Stimulated activated CD8-positive, alpha-beta memory T cell treated with anti-CD3 and anti-CD28 coated beads, Interleukin-15, amount 100 ng/mL, for 4 hours (primary cell): ENCODE measurements at places on chromosomes 3 and 15.

DNA sequence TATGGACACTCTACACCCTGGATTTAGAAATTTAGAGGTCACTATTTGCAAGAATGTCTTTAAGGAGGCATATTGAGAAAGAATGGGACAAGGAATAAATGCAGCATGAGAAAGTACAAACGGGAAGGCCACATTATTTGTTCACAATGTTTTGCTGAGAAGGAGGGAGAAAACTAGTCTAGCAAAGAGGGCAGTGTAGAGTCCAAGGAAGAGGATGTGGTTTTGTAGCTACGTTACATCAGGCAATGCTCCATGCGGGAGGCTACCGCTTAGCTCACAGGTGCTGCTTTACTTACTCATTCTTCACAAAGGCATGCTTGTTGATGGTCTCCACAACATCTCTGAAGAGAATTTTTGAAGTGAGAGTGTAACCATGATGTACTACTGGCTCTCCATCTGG, 191.1 kb downstream of the PLCH1 start:
- no peak for DNase-seq

- no peak for DNase-seq
These were observed 180.6 kb downstream of the FMN1 start for GRCh38 chr15:33013827-33014445.

- no peak for DNase-seq
These were observed 33.0 kb upstream of the BCL2A1 start for GRCh38 chr15:80003934-80004472.

GRCh38 chr3:145798696-145799537, 362.1 kb downstream of the PLOD2 start:
- DNase-seq = no peak

DNA sequence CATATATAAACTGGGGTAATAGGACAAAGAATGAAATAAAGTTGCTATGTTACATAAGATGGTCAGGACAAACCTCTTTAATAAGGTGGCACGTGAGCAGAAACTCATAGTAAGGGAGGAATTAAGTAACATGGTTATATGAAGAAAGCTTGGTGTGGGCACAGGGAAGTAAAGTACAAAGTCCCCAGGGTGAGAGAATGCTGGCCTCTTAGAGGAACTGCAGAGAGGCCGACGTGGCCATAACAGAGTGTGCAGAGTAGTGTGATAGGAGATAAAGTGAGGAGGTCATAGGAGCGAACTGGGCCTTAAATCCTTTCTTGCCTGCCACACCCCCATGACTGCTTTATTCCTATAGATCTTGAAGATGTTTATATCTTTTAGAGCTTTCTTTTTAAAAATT, 17.4 kb upstream of the RBMS3 start:
- no peak for DNase-seq

DNA sequence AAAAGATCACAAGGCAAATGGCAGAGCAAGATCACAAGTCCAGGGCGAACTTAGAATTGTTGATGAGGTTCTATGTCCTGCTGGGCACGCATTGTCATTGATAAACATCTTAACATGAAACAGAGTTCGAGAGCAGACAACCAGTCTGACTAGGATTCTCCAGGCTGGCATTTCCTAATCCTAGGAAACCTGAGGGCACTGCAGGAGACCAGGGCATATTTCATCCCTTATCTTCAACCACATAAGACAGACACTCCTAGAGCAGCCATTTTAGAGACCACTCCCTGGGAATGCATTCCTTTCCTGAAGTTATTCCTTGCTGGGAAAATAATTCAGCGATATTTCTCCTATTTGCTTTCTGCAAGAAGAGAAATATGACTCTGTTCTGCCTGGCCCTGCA, 1199.9 kb downstream of the SI start:
- DNase-seq = no peak

- DNase-seq = no peak
These were observed 88.5 kb upstream of the NANOGP8 start for GRCh38 chr15:35173444-35174118.

- no peak for DNase-seq
These were observed 748.5 kb downstream of the NTRK3 start for GRCh38 chr15:87508086-87508485.

- no peak for DNase-seq
These were observed 151.7 kb downstream of the ATG7 start for GRCh38 chr3:11423868-11424267.

- no peak for DNase-seq
These were observed 49.2 kb downstream of the CACNA2D3 start for GRCh38 chr3:54171509-54171908.
